AG04450 (cell line): ENCODE measurements at places on chromosomes 3 and 15. TPM values are rescaled to one million over a fixed set of nuclear protein-coding genes. Genes with fewer than 3 reads are reported as not detected.
A peak's percentile ranks its signal among the peaks of the same experiment; 100 is the strongest.

DNA sequence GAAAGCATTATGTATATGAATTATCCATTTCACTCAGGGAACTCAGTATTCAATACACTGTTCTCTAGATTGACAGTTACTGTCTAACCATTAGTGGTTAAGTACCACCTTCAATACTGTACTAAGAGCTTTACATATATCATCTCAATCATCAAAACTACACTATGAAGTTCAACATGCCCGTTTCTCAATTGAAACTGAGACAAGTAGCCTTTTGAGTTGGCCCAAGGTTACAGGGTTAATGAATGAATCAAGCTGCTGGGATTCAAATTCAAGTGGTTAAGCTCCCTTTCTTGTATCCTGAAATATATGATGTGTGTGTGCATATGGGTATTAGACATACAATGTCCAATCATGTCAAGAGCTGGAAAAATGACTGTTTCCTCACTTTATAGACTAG lies 5.8 kb downstream of the TASOR start:
- DNase-seq: no peak

DNA sequence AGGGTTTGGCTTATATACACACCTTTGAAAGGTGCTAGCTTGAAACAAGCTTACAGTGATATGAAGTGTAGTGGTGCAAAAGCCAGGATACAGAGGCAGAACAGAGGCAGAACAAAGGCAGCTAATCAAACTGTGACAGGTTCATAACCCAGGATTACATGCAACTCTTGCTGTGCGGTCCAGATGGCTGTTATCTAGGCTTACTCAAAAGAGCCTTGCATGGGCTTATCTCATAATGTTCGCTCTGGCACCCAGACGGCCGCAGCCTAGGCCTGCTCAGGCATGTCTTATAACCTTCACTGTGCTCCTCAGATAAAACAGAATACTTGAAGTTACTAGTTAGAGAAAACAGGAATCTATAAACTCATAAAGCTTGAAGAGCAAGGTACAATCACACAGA lies 22.8 kb upstream of the NOX5 start:
- no peak for DNase-seq

DNA sequence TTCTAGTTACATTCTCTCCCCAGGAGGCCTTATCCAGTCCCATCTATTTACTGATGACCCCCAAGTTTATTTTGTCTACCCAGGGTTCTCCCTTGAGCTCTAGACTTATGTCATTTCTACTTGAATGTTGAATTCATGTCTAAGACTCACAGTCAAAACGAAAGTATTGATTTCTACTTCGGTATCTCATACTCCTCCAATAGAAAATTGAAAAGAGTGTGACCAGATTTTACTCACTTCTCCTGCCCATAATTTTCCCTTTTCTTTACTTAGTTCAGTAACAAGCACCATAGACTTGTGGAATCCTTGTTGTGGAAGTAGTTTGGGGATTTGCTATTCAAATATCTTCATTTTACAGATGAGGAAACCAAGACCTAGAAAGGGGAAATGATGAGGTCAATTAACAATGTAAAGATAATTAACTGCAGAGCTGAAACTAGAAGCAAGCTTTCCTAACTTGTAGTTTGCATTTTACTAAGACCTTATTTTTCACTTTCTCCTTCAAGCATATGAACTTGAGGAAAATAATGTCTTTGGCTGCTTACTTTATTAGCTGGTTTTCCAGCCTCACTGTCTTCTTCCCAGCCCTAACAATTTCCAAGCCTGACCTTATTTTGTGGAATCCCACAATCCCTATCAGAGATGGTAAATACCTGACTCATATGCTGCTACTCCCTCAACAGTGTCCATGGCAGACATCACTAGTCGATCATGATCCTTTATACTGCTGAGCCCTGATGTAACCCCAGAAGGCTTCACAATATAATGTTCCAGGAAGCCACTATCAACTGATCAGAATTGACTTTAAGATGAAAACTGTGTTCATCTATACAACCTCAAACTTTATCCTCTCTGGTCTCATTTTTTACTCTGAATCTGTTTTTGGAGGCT lies 123.9 kb upstream of the AGBL1 start:
- no peak for DNase-seq

The CP gene
- polyA plus RNA-seq: 0.10 TPM in 1 of 2 replicates, not detected in the other

- DNase-seq: no peak
Observed at GRCh38 chr3:167936019-167936418, 159.7 kb downstream of the GOLIM4 start.

The RLBP1 gene
- polyA plus RNA-seq: not detected in 2 replicates

GRCh38 chr3:89577637-89578530 lies 470.5 kb downstream of the EPHA3 start:
- no peak for DNase-seq

The MED12L gene
- polyA plus RNA-seq: 0.17 and 0.26 TPM in 2 replicates

The VILL gene
- polyA plus RNA-seq: 2.6 and 5.3 TPM in 2 replicates

The GOLGA8R gene
- 0.73 and 0.74 TPM in 2 replicates for polyA plus RNA-seq

DNA sequence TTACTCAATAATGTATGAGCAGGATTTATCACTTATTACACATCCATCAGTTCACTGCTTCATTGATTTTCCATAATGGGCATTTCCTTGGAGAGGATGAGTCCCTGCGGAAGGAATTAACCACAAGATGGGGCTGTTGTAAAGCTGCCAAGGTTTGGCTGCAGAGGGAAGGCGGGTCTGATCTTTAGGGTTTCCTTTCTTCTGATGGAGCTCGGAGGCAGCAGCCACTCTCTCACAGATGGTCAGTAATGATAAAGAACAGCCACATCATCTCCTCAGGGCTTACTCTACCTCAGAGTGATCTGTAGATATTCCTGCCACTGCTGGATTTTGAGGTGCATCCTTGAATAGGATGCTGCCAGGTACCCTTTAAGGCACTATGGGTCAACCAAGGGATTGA lies 115.2 kb downstream of the USP13 start:
- DNase-seq: peak; percentile 32

DNA sequence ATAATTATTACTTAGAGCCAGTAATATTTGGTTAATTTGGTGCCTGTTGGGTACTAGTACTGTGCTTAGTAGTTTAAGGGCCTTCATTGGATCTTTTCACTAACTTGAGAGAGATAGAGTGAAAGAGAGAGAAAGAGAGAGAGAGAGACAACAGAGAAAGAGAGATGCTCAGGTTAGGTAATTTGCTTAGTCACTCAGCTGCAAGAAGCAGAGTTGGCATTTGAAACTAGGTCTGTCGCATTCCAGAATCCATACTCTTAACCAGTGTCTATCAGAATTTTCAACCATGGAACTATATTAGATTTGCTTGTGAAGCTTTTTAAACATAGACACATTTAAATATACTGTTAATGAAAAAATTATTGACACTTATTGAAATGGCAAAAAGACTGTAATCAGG lies 31.1 kb upstream of the NUDT16 start:
- no peak for DNase-seq

GRCh38 chr3:140505213-140505612 lies 172.7 kb upstream of the TRIM42 start:
- DNase-seq: no peak

- no peak for DNase-seq
Observed at GRCh38 chr15:89330119-89330518, 4.5 kb downstream of the POLG start.

DNA sequence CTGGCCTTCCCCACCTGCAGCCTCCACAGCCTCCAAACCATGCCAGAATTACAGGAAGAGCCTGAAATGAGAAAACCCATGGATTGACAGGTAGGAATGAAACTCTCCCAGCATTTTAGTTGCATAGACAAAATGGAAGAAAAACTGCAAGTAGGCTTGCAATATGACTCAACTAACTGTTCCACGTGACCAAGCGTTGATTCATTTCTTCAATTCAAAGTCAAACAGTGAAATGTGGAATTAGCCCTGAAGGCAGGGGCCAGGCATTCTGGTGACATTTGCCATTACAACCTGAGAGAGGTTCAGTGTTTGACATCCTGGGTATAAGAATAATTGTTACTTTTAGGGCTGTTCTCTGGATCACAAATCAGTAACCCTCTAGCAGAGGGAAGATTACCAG lies 676.5 kb upstream of the CFAP20DC start:
- no peak for DNase-seq

DNA sequence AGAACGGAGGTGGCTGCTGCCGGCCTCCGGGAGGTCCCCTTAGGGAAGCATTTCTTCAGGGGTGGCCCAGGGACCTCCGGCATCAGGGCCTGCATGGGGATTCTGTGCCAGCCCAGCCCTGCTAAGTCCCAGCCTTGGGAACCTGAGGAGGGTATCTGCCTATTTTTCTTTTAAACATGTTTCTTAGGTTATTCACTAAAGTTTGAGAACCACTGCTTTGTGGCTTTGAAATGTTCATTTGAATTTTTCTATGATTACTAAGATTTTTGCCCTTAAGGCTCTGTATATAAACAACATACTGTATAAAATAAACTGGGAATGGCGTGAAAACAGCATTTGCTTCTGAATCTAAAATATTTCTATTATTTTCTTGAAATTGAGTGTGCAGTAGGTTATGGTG lies 24.4 kb downstream of the FAN1 start:
- DNase-seq: no peak
